ENCODE measurements at places on chromosomes 4 and X.

DNA sequence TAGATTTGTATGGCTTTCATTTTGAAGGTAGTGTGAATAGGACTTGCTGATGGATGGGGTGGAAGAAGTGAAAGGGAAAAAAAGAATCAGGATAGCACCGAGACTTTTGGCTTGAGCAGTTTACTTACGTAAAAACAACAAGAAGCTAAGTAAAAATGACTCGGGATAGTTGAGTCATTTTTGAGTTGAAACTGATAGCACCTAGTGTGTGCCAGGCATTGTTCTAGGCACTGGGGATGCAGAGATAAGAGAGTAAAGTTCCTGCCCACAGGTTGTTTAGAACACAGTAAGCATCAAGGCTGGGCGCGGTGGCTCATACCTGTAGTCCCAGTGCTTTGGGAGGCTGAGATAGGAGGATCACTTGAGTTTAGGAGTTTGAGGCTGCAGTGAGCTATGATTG lies 34.7 kb downstream of the ADD1 start:
- DNase-seq = no peak

DNA sequence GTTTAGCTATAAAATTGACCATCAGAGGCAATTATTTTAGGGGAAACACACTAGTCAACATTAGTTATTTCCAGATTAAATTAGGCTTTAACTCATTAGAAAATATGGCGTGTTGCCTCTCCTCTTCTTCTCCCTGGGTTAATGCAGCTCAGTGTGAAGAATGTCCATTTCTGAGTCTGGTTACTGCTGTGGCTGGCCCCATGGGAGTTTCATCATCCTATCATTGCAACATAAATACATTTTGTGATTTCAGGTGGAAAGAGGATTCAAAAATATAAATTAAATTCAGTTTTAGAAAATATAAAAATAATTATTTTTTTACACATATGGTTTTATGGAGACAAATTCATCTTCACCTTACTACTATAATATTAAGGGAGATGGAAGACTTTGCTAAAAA lies 288.5 kb upstream of the ARSJ start:
- no peak for DNase-seq

DNA sequence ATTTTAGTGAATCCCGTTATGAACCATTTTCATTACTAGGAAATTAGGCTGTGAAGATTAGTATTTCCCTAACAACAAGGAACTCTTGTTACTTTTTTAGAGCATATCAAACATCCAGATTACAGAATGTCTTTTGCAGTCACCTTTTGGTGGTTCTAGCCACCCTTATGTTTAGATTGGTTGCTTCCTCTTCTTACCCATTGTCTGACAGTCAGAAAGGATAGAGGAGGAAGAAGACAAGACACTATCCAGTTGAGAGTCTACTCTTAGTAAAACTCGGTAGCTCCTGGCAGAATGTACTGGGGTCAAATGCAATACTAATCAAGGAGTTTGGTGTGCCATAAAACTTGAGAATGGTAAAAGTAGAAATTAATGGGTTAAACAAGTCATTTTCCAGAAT lies 1.6 kb upstream of the GUCY1A1 start:
- DNase-seq = no peak

- no peak for DNase-seq
These were observed 192.2 kb downstream of the TENM3 start for GRCh38 chr4:182435401-182435800.

DNA sequence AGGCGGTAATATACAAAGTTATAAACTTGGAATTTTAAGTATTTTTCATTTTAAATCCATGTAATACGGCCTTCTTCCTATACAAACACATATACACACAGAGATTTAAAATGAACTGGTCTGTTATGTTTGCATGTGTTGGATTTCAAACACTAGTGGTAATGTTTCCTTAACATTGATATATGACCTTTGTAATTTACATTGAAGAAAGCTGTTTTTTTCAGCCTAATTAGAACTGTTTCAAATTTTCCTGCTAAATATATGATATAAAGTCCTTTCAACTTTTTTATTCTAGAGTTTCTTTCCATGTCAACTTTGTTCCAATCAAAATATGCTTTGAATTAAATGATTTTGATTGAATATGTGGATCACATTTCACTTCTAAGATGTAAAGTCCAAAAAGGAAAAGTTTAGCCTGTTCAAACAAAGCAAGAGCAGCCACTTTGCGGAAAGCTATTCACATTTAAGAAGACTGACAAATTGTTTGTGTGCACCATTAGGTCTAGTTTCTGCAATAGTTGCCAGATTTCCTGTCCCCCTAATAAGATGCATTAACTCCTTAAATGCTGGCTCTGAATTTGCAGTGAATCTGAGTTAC lies 226.0 kb upstream of the MAB21L2 start:
- DNase-seq = no peak

- no peak for DNase-seq
These were observed 8.0 kb downstream of the CCDC110 start for GRCh38 chr4:185463541-185463940.

GRCh38 chr4:169716677-169717076 lies 41.1 kb downstream of the HPF1 start:
- DNase-seq = no peak

GRCh38 chrX:11210415-11210801 lies 82.8 kb upstream of the AMELX start:
- DNase-seq = no peak

DNA sequence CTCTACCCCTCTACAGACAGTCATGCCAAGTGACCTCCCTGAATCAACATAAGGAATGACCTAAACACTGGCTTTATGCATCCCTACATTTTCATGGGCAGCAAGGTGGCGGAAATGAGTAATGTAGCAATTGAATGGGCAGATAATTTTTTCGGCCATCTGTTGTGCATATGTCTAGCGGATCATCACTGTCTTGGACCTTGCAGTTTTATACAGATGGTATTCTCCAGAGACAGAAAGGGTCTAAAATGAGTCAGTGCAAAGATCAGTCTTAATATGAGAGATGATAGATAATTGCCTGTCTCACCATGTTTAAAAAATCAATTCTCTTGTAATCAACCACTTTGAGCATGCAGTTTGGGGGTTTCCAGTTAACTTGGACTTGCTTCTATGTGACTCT lies 177.3 kb upstream of the DKK2 start:
- no peak for DNase-seq

GRCh38 chrX:72121383-72121782 lies 10.3 kb downstream of the RTL5 start:
- no peak for DNase-seq

DNA sequence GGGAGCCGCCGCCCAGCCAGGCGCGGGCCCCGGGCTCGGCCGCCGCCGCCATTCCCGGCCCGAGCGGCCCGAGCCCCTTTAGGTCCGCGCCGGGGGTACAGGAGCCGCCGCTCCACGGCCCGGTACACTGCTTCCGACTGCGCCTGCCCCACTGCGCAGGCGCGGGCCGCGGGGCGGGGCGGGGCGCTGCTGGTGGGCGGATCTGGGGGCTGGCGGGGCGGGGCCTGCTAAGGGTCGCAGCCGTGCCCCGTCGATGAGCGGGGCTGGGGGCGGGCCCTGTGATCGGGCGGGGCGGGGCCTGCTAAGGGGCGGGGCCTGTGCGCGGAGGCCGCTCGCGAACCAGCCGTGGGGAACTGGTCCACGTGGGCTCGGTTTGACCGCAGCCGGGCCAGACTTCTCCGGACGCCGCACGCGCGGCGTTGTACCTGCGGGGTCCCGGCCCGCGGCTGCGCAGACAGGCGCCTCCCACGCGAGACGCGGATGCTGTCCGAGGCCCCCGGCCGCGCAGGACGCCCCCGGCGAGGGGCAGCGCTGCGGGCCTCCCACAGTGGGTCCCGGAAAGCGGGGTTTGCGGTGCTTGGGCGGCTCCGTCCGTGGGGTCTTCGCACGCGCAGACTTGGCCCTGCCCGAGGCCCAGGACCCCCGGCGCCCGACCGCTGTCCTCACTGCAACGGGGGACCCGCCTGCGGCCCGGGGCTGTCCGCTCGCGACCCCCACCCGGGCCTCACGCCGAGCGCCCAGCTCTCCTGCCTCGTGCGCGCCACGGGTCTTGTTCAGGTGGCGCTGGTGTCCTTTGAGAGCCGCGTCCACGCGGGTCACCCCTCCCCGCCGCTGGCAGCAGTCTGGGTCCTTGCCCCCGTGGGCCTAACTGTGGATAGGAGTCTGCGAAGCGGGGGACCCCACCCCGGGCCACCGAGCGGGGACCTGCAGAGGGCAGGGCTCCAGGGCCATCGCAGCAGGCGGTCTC lies at the start of gene DGKQ:
Gene DGKQ (minus strand): TSS at position 139 of the 967 bp plus-strand sequence. CDS start 87 bp downstream, at position 52.
- DNase-seq = peak; percentile 73

DNA sequence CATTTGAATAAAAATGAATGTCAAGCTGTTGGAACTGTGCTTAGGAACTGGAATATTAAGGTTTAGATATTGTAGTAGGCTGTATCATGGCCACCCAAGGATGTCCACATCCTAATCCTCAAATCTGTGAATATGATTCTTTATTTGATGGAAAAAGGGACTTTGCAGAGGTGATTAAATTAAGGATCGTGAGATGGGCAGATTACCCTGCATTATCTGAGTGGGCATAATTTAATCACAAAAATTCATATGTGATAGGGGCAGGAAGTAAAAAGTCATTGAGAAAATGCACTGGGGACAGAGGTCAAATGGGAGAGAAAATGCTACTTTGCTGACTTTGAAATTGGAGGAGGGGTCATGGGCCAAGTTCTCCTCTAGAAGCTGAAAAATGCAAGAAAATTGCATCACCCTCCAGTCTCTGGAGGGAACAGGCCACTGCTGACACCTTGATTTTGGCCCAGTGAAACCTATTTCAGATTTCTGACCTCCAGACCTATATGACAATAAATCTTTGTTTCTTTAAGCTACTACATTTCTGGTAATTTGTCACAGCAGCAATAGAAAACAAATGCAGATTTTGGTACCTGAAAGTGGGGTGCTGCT lies 521.4 kb downstream of the PCDH7 start:
- DNase-seq = no peak

DNA sequence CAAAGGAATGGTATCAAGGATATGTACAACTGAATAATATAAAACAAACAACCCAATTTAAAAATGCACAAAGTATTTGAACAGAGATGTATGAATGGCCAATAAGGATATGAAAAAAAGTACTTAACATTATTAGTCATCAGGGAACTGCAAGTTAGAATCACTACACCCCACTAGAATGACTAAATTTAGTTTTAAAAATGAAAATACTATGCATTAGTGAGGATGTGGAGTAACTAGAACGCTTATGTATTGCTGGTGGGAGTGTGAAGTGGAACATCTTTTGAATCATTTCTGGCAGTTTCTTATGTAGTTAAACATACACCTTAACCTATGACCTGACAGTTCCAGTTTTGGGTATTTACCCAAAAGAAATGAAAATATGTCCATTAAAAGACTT lies 13.0 kb upstream of the SLC16A2 start:
- DNase-seq = no peak

DNA sequence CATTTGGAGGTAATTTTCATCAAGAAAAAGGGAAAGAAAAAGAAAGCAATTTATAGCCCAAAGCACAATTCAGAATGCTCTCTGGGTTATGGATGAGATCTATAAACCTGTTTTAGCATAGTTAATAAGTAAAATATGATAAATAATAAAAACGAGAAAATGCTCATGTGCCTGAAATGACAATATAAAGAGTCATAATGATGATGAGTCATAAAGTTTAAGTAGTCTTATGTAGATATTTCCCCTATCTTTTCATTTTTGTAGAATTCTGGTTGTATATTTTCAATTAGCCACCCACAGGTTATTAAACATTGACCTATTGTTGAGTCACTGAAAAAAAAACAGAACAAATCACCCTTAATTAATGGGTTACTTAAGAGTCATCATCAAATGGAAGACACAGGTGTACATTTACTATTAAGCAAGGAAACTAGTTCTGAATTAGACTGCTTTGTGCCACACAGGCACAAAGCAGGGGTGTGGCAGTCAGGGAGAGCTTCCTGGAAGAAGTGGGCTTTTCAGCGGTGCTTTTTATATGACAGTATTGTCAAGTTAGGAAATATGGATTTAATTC lies 29.3 kb downstream of the BEND4 start:
- peak; percentile 25 for DNase-seq

- no peak for DNase-seq
These were observed 9.1 kb upstream of the USO1 start for GRCh38 chr4:75715105-75715799.

GRCh38 chr4:100986360-100986868 lies 360.9 kb downstream of the PPP3CA start:
- no peak for DNase-seq

DNA sequence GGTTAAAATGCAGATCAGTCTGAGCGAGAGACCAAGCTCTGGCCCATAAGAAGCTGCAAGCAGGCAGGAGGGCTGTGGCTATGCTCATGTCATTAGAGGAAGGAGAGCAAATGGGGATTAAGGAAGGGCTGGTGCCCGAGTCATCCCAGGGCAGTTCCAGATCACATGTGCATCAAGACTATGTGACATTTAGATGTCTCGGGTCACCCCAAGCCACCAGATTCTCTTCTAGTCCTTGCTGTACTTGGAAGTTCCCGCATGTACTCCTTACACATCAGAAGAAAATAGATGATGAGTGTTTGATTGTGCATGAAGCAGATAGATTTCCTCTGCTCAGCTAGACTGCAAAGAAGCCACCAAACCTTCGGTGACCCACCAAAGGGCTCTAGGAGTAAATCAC lies 42.1 kb upstream of the KLHL34 start:
- no peak for DNase-seq
